ENCODE measurements at places on chromosomes 3 and 15.

DNA sequence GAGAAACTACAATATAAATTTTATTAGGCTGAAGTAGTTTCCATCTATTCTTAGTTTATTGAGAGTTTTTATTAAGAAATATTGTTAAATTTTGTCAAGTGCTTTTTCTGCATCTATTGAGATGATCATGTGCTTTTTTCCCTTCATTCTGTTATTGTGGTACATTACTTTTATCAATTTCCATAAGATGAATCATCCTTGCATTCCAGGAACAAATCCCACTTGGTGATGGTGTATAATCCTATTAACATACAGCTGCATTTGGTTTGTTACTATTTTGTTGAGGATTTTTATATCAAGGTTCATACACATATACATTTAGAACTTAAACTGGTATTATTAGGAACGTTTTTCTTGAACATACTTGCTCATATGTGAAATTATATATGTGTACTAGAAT is 199.8 kb downstream of the TBC1D5 start:
- DNase-seq = no peak

DNA sequence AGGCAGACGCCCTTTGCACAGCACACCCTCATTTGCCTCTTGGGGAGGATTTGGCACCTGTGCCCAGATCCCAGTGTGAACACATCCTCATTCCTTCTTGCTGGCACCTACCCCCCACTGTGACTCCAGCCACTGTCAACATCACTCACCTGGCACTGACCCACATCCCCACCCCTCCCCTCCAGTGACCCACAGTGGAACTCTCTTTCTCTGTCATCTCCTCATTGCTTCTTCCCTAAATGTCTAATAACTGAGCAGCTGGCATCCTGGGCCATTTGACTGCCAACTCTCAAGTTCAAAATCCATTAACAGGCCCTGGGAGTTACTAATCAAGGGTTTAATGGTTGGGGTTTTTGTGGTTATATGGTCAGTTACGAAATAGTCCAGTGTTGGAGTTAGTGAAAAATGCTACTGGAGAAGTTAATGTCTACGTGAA is 14.4 kb downstream of the SNAPC5 start:
- no peak for DNase-seq

GRCh38 chr15:61459785-61460707 is 230.9 kb upstream of the RORA start:
- no peak for DNase-seq

DNA sequence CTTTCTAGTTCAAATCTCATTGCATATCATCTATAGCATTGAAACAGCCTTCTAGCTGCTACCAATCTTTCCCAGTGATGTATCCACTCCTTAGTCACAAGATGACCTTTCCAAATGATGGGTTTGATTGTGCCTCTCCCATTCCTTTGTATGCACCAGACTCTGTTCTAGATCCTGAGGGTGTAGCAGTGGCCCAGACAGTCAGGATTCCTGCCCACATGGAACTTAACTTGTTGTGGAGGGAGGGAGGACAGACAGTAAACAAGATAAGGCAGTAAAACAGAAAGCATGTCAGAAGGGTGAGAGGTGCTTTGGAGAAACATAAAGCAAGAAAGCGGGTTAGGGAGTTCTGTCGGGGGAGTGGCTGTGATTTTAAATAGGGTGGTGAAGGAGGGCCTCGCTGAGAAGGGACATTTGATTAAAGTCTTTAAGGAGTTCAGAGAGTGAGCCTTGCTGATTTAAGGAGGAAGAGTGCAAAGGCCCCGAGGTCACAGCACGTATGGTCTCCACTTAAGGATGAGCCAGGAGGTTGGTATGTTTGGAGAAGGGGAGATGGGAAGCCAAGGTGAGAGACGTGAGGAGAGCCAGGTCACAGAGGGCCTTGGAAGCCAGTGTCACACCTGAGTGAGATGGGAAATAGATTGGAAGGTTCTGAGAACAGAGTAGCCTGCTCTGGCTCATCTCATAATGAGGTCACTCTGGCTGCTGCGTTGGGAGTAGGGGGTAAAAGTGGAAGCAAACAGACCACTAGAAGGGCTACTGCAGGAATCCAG is 38.3 kb downstream of the FAM43A start:
- no peak for DNase-seq

DNA sequence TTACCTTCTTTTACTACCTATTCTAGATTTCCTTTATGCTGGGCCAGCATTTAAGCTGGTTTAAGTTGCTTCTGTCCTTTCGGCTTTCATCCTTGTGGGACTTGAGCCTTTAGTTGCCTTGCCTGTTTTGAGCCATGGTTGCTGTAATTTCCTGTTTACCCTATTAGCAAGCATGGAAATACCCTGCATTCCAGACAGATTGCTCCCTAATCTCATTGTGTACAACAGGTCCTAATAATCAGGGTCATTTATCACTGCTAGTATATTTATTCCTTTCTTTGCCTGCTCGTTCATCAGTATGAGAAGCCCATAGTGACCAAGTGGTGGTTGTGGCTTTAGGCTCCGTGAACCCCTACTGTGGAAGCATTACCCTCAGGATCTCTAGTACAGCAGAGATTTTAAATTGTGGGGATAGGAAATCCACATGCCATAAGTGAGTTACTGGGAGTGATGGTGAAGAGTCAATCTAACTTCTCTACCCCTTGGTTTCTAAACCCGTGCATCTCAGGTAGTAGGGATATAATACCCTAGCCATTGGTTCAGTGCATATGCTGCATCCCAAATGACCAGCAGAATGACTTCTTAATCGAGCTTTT is 31.9 kb downstream of the NCK1 start:
- DNase-seq = no peak

GRCh38 chr15:22863356-22863755 is 24.9 kb downstream of the NIPA2 start:
- no peak for DNase-seq

DNA sequence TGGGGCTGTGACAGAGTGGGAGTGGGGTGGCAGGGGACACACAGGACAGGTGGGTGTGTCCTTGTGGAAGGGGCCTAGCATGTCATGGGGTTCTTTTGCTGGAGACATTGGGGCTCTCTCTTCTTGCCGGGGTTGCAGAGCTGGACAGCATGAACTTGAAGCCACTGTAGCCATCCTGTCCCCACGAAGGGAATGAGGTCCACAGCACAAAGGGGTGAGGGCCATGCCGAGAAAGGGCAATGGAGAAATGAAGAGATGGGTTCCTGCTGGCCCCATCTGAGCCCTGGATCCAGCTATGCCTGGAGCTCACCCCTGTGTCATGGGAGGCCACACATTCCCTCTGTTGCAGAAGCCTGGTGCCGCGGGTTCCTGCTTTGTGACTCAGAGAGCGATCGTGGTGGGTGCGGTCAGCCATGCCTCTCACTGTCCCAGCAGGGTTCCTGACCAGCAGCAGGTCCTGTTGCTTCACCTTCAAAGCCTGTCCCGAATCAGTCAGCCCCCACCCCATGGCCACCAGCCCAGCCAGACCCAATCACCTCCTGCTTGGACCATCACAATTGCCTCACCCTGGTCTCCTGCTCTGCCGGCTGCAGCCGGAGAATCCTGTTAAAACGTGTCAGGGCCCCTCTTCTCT is 50.0 kb downstream of the DNAJB8 start:
- no peak for DNase-seq

DNA sequence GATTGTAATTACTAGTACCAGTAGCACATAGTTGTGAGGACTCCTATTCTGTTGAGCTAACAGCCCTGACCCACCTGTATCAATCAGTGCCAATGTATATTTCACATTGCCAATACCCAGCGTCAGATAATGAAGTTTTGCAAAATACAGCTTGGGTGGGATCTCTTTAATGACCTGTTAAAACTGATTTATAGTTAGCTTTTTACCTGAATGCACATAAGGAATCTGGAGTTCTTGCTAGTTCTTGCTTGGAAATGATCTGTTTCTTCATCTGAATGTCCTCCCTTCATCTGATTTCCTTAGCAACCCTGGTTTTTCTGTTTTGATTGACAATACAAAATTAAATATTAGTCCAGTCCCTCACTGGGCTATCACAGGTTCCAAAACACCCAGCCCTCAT is 62.8 kb downstream of the LIPC start:
- no peak for DNase-seq

DNA sequence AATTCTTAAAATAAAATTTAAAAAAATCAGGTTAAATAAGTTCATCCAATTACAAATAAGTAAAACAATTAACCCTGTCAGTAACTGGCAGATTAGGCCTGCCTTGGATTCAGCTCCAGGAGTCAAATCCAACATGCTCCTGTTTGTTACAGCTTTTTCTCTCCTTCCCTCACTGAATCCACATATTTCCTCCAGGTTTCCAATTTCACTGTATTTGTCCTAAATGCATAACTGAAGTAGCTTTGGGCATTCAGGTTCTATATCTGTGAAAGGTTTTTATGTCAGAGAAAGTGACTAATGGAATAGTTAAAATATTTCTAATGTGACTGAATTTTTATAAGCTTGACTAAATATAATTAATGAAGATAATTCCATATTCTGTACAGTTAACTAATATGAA is 79.7 kb downstream of the IFT80 start:
- DNase-seq = no peak

All from stimulated activated CD8-positive, alpha-beta memory T cell treated with anti-CD3 and anti-CD28 coated beads, Interleukin-4, amount 100 ng/mL, for 4 hours (primary cell).